ENCODE measurements at places on chromosomes 7 and 10.

DNA sequence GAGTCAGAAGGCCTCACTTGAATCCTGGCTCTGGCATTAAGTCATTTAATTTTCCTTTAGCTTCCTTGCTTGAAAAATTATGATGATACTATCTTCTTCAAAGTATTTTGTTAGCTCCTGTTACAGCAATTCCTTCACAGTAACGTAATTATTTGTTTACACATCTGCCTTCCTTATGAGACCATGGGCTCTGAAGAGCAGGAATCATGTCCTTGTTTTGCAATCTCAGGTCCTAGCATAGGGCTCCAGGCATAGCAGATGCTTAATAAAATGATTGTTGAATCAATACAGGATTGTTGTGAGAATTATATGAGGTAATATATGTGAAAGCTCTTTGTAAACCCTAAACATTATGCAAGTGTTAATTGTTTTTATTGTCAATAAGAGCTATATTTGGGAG is 25.5 kb downstream of the KLHDC10 start:
- DNase-seq = no peak

DNA sequence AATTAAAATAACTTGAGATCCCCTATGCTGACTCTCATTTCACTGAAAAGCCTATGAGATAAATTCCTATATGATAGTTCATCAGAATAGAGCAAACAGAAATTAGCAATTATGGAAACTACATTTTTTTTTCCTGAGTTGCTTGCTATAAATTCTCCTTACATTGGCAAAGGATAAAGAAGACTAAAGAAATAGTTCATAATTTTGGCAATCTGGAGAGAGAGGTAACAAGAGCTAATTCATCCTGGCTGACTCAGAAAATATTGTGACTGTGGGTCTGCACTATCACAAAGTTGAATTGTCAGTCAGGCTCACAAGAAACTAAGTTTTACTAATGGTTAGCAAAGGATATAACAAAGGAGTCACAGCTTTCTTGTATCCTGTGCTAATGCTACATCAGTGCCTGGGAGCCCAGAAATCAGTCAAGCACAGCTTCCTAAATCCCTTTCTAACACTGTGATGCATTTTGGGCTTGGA is 483.0 kb downstream of the MAGI2 start:
- DNase-seq = no peak

DNA sequence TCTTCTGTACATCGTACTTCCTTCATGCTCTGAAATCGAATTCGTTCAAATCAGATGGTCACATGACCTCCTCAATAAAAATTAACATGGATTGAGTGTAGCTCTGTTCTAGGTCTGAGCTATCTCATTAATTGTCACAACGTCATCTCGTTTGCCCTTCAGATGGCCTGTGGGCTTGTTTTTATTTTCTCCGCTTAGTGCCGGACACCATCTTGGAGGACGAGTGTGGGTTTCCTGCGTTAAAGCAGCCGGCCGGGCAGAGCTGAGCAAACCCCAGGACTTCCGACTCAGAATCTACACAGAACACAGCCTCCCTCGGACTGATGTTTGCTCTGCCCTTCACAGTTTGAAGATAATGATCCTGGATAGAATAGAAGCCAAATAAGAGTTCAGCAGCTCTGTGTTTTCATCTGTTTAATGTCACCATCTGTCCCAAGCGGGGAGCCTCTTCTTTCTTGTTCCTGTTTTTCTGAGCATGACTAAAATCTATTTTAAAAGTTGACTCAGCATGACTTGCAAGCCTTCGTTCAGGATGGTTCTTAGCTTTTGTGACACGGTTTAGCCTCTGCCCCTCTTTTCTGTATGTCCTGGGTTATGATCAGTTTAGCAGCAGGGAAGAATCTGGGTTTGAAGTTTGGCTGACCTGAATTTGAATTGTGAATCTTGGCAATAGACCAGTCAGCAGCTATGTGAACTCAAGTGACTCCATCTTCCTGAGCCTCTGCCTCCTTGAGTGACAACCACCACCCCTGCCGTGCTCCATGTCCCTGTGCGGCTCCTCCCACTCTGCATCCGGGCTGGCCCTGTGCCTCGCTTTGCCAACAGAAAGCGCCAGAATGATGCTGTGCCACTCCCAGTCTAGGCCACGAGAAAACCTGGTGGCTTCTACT is 30.6 kb upstream of the GALNTL5 start:
- no peak for DNase-seq

DNA sequence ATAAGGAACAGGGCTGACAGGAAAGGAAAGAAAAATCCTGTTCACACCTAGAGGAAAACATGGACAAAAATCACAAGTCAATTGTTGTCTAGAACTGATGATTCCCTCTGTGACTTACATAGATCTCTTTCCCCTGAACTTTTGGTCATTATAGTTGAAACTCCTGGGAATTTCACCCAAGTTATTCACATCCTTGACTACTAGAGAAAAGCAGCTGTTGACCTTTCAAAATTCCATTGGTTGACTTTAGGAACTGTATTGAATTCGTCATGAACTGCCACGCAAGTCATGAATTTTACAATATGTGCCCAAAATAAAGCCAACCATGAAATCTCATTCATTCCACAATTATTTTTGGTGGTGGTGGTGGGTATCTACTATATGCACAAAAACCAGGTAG is 104.3 kb downstream of the UBE2H start:
- DNase-seq = no peak

- no peak for DNase-seq
Measured at GRCh38 chr7:128738570-128739047, 550 bp upstream of the CALU start.

- DNase-seq = no peak
Measured at GRCh38 chr10:132783165-132783939, 2.6 kb downstream of the NKX6-2 start.

DNA sequence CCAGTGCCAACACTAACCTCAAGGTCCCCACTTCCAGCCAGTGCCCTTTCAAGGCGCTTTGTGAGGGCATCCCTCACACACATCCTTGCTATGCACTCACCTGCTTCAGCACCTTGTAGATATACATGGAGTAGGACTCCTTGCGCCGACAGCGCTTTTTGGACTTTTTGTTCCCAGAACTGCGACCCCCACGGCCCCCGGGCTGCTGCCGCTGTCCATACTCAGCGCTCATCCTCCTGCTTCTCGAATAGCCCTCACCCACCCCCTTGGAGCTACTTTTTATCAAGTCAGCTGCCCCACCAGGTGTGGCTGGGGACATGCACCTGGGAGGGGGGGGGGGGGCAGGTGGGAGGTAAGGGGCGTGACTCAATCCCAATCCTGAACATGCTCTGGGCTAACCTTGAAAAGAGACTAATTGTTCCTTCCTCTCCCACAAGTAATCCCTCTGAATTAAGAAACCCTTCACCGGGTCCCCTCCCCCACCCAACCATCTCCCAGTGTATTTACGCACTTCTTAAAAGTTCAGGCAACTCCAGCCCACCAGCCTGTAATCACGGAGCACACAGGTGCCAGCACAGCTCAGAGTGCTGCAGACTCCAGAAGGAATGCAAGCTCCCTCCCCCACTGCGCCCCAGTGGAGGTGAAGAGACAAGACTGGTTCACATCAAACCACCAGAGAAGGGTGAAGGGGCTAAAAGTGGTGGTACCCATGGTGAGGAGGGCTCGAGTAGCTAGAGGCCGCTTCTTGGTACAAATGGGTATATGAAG is at the start of gene H2BK1:
Gene H2BK1 (minus strand): TSS at position 402 of the 768 bp plus-strand sequence. CDS start 170 bp downstream, at position 232.
- no peak for DNase-seq

- DNase-seq = no peak
Measured at GRCh38 chr10:27245836-27246235, 5.2 kb upstream of the ACBD5 start.

- DNase-seq = no peak
Measured at GRCh38 chr7:116598278-116598677, 73.4 kb downstream of the CAV1 start.

- DNase-seq = no peak
Measured at GRCh38 chr7:21886396-21886795, 59.3 kb downstream of the CDCA7L start.

DNA sequence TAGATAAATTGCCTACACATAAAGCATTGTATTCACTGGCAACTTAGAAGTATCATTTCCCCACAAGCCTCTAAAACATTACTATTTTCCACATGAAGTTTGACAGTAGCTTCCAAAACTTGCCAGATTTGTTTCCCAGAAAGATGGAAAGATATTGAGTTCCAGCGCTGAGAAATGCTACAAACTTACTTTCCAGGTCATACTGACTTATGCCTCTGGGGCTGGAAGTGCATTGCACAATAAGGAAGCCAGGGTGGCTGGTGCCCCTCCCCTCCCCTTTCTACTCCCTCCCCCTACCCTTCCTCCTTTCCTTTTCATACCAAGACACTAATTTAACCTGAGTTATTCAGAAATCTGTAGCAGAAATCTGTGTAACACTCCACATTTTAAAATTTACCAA is 212.6 kb downstream of the WDR37 start:
- DNase-seq = no peak

DNA sequence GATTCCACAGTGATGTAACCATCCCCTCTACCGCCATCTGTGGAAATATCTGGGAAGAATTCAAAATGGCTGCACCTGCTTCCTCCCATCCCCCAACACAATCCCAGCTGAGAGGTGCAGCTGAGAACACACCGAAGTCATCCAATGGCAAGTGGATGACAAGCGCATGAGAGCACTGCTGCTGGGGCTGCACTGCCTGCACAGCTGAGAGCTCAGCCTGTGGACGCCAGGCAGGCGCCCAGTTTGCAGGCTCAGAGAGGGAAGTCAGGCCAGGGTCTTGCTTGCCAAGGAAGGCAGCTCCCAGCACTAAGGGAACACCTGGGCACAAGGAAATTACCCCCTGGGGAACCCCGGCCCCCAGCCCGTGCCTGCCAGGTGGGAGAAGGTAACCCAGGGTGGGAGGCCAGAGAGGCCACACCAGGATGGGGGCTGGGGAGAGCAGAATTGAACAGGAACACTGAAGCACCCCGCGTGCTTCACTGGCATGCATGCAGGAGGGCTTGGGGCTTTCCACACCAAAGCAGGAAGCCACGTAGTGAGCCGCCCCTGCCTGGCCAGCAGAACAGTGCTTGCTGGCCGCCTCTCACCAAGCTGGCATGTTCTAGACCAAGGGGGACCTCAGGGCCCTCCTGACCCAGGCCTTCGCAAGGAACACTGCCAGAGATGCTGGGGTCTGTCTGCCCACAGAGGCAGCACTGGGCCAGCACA is 46.2 kb downstream of the FAM53B start:
- DNase-seq = no peak

GRCh38 chr10:49484486-49485235 is 54.3 kb downstream of the ERCC6 start:
- no peak for DNase-seq

DNA sequence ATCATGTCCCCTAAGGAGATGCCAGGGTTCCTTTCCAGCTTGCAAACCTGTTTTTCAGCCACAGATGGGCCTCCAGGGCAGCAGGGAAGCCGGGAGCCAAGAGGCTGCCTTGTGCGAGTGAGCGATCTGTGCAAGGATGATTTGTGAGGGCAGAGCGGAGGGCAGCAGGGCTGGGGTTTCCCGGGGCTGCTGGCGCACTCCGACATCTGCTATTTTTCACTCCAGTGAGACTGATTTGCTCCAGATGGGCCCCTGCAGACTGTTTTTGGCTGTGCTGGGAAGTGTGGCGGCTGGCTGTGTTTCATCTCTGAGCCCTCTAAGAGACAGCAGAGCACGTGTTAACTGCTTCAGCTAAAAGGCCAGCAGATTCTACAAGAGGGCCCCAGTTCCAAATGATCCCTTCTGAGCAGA is 466.2 kb downstream of the TYW1 start:
- DNase-seq = no peak

DNA sequence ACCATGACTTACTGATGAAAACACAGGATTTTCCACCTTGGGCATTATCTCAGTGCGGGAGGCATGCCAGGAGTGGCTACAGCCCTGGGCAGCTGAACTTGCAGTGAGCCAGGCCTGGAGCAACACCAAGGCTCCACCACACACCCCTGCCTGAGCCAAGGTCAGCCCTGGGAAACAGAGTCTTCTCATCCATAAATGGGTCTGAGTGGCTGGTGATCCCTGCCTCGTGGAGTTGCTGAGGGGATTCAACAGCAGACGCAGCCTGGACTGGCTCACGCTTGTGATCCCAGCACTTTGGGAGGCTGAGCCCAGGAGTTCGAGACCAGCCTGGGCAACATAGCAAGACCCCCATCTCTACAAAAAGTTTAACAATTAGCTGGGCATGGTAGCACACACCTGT is 32.2 kb downstream of the SPOCK2 start:
- no peak for DNase-seq

DNA sequence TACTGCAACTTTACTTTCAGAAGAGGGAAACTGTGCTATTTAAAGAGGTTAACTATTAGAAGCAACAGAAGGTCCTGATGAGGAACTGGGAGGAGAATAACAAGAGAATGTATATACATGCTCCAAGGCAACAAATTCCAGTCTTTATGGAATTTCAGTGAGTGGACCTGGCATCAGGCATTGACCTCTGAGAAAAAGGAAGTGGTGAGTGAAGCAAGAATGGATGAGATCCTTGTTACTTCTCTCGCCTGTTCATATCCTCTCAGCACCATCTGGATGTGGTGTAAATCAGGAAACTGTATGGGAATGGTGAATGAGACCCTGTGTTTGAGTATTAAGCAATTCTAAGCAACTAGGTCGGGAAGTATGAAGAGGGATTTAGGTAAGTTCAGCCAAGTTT is 30.3 kb upstream of the KBTBD2 start:
- DNase-seq = no peak

- no peak for DNase-seq
Measured at GRCh38 chr10:128522551-128523308, 396.5 kb upstream of the MKI67 start.

- DNase-seq = no peak
Measured at GRCh38 chr7:106864298-106865081, 592 bp upstream of the PIK3CG start.

- no peak for DNase-seq
Measured at GRCh38 chr10:127935071-127935561, 28.2 kb downstream of the PTPRE start.

- DNase-seq = no peak
Measured at GRCh38 chr7:19448091-19448490, 260.7 kb downstream of the POLR1F start.

DNA sequence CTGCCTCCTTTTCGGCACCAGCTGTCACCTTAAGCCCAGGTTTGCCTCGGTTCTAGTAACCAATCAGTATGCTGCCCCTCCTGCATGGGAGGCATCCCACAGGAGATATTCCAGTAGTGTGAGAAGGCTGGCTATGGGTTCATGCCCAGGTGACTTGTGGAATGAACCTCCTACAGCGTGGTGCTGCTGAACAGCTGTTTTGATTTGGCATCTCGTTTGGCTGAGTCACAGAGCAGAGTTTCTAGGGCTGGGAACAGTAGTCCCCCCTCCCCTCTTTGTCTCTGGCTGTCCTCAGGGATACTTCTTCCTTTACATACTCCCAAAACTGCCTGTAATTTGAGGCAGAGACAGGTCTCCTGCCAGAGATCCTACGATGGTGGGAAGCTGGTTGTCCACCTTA is 16.1 kb downstream of the R3HCC1L start:
- DNase-seq = no peak

DNA sequence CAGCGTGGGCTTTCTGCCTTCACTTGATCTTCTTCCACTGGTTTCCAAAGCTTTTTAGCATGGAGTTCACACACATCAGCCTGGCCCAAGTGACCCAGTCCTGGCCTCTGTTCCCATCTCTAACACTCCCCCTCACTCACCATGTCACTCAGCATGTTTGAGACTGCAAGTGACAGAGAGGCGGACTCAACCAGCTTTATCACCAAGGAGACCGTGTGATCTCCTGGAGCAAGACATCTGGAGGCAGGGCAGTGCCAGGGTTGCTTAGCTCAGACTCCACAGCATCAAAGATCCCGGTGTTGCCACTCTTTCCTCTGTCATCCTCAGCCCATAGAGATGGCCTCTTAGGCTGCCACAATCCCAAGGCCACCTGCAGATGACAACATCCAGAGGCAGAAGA is 39.4 kb downstream of the FAM241B start:
- no peak for DNase-seq

Measured in T-helper 9 cell (primary cell).